Hepatic stellate cell (primary cell): ENCODE measurements at places on chromosomes 5 and 9.

DNA sequence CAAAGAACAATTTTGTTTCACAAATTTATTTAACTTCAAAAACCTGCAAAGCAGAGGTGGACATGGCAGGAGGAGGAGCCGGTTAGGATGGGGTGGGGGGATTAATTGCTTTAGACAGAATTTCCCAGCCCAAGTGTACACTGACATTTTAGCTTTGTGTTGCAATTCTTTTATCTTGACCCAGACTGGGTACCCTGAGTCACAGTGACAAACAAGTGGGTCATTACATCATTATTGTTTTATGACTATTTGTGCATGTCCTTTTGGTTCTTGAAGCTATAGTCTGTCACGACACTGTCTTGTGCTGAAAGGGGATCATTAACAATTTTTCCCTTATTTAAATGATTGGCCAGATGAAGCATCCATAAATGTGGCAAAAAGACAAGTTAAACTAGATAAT, 84.5 kb upstream of the VCAN start:
- no peak for DNase-seq

DNA sequence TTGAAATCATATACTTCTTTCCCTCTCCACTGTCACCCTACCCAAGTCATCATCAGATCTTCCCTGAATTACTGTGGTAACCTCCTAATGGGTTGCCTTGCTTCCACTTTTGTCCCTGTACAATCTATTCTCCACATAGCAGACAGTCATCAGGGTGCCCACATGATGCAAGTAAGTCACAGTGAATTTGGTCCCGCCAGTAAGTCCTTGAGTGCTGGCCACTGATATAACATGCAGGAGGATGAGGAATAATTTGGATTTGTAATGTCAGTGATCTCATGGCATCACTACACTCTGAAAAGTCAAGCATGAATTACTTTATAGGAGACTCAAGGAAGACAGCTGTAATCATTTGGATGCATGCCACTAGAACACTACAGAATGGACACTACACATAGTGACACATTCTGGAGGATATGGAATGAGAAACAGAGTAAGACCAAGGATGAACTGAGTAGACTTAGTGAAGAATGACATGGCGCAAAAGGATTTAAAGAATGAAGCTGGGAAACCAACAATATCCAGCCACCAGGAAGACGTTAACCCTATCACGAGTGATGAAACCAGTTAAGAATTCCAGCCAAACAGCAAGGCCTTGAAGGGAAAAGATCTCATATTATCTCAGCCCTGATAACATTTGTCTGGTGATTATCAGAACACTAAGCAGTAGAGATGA, 28.6 kb downstream of the MARCHF3 start:
- DNase-seq, result peak; percentile 86

DNA sequence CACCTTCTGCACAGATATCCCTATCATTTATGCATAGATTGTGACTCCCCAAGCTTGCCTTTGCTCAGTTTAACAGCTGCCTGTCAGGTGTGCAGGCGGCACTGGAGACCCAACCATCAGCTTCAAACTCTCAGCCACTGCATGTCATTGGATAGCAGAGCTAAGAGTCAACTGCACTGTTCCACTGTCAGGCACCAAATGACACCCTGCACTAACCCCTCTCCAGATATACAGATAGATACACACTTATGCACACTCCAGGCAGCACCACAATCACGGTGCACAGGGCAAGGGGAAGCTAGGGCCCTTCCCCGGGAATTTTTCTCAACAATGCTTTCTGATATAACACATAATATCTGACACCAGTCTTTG, 142.3 kb downstream of the BNC2 start:
- no peak for DNase-seq

DNA sequence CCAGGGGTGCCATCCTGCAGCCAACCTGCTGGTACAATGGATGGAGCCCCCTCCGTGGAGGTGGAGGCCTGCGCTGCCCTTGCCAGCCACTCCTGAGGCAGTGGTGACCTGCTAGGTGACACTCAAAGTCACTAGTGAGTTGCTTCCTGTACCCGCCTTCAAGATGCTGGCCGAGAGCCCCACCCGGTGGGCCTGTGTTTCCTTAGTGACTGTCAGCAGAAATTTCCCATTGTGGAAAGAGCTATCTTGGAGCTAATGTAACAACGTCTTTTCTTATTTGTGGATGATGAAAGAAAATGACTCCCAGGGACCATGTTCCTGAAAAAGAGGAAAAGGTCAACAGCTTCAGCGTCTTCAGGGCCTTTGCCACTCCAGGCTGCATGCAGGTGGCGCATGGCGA, 117.0 kb upstream of the BOD1 start:
- no peak for DNase-seq

GRCh38 chr9:82882138-82882537, 180.8 kb downstream of the RASEF start:
- DNase-seq, result no peak

- DNase-seq, result no peak
Observed at GRCh38 chr9:111943746-111944145, 47.1 kb downstream of the UGCG start.

DNA sequence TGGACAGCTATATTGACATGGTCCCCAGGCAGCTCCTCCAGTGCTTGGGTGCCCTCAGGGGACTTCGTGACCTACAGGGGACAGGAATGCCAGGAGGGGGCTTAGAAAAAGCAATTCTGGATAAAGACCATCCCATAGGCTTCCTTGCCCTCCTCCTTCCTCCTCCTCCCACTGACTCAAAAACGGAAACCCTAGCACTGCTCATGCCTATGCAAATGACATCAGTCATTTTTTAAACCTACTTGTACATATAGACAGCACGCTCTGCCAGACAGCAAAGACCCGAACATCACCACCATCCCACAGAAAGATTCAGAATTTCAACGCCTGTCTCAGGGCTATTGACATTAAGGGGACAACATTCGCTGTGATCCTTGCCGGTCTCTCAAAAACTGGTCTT, 11.0 kb downstream of the IGFBPL1 start:
- DNase-seq, result no peak

- DNase-seq, result no peak
Observed at GRCh38 chr5:24804221-24804681, 159.5 kb upstream of the CDH10 start.

- DNase-seq, result no peak
Observed at GRCh38 chr5:126000507-126000906, 422.7 kb upstream of the GRAMD2B start.

DNA sequence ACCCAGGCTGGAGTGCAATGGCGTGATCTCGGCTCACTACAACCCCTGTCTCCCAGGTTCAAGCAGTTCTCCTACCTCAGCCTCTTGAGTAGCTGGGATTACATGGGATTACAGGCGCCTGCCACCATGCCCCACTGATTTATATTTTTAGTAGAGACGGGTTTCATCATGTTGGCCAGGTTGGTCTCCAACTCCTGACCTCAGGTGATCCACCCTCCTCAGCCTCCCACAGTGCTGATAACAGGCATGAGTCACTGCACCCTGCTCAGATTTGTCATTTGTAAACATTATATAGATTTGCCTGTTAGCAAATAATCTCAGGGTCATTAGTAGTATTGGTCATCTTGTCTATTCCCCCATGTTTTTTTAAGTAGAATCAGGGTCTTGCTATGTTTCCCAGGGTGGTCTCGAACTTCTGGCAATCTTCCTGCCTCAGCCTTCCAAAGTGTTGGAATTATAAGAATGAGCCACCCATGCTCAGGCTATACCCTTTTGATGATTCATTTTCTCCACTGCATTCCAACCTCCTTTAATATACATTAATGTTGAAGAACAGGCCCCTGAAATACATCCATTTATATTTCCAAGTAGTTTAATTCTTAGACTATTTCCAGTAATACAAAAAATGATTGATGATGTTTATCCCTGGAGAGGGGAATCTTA, 17.3 kb downstream of the CENPH start:
- DNase-seq, result no peak

- DNase-seq, result no peak
Observed at GRCh38 chr9:37550781-37551180, 25.4 kb downstream of the FBXO10 start.

GRCh38 chr5:57505272-57506200, 22.9 kb upstream of the ACTBL2 start:
- DNase-seq, result no peak

DNA sequence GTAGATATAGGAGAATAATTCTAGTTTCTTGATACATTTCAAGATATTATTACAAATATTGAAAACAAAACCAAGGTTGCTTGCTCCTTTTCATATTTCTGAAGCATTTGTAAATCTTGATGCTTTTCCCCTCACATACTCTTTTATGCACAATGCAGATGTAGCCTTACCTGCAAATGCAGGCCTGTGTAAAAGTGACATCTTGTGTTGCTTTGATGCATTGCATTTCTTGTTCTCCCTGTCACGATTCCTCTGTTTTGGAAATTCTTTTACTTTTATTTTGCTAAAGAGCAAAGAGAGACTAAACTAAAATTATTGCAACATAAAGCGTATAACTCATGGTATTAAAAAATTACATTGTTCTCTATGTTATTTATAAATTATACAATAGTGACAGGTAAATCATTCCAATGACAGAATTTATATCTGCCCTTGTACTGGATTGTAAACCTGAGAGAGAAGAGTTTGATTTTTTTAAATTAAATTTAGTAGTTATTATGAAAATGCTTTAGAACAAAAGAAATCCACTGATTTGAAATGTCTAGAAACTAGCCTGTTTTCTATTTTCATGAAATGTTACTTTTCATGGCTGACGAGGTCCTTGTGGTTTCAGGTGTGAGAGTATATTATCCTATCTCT, 970.0 kb downstream of the MAT2B start:
- peak; percentile 2 for DNase-seq

DNA sequence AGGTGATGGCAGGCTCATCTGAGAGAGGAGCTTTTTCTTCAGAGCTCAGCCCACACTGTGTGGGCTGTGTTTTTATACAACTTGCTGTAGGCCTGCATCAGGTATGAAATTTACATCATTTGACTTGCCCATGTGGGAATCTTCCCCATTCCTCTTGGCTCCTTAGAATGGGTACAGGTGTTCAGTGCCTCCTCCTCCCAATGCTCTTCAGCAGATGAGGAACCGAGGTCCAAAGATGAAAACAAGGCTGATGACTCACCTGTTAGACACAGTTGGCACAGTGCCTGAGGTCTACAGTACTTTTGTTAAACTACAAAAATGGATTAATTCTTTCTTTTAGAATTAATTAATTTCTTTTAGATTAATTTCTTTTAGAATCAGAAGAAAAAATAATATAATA, 20.8 kb downstream of the PAPPA start:
- no peak for DNase-seq

GRCh38 chr9:22548625-22549024, 102.0 kb downstream of the DMRTA1 start:
- DNase-seq, result no peak

DNA sequence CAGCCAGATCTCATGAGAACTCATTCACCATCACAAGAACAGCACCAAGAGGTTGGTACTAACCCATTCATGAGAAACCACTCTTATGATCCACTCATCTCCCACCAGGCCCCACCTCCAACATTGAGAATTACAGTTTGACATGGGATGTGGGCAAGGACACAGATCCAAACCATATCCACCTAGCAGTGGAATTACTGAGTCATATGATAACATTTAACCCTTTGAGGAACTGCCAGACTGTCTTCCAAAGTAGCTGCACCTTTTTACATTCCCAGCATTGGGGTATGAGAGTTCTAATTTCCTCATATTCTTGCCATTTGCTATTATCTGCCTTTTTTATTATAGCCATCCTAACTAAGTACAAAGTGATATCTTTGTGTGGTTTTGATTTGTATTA, 51.9 kb downstream of the CTNNA1 start:
- no peak for DNase-seq

- no peak for DNase-seq
Observed at GRCh38 chr9:133771486-133772482, 33.6 kb upstream of the SARDH start.

- DNase-seq, result no peak
Observed at GRCh38 chr9:16386007-16386826, 484.3 kb downstream of the BNC2 start.

- no peak for DNase-seq
Observed at GRCh38 chr5:9766581-9766980, 136.4 kb upstream of the TAS2R1 start.

DNA sequence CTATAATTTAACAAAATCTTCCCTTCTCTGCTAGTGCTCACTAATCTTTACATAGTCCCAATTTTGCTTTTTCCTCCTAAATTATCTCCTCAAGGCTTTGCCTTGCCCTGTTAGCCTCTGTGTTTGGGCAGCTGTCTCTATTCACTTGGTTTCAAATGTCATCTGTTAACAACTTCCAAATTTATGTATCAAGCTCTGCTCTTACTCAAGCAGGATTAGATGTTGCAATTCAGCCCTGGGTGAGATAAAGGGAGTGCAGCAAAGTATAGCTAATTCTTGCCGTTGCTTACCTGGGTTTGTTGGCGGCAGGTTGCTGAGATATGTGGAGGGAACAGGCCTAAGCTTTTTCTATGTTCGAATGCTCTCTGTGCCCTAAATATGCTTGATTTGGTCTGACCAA, 483.8 kb downstream of the DMAC1 start:
- no peak for DNase-seq

DNA sequence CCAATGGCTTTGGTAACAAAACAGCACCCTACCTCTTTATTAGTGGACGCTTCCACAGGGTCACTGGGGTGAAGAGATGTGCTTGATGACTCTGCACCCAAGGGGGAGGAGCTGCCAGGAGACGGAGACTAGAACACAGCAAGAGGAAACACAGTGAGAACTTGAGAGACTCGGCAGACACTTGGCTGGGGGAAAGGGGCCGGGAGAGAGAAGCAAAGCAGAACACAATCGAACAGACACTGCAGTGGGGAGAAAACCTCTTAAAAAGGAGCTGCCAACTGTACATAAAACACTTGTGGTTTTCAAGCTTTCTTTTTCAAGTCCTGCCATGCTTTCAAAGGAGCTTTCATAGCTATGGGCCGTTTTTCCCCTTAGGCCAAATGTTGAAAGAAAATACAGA, 151.0 kb downstream of the ENTREP1 start:
- DNase-seq, result no peak

GRCh38 chr5:141877356-141878185, 639 bp downstream of the PCDH1 start:
- DNase-seq, result no peak

GRCh38 chr5:60887746-60888145, 43.7 kb upstream of the ELOVL7 start:
- DNase-seq, result no peak

GRCh38 chr9:133874060-133874657, 118.0 kb downstream of the VAV2 start:
- peak; percentile 70 for DNase-seq

DNA sequence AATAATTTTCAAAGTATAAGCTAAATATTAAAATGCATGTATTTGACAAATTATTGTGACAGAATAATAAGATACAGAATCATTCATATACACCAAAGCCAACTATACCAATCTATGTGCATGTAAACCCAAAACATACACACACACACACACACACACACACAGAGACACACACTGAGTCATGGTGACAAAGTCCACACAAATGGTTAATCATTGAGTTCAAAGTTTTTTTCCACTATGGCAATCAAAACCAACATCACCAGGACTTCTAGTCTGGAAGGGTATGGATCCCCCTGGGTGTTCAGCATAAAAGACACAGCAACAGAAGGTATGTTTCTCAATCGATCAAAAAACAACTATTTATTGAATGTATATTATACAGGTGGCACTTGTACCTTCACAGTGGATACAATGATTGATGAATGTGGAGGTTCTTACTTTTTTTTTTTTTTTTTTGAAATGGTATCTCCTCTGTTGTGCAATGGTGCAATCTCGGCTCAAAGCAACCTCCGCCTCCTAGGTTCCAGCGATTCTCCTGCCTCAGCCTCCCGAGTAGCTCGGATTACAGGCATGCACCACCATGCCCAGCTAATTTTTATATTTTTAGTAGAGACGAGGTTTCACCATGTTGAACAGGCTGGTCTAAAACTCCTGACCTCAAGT, 137.0 kb downstream of the PDE4D start:
- no peak for DNase-seq
